ENCODE measurements at places on chromosomes 3 and 15.

- DNase-seq: no peak
These were observed 432.0 kb upstream of the TBL1XR1 start for GRCh38 chr3:177629276-177629675.

GRCh38 chr3:123739754-123740153, 144.4 kb downstream of the MYLK start:
- no peak for DNase-seq

DNA sequence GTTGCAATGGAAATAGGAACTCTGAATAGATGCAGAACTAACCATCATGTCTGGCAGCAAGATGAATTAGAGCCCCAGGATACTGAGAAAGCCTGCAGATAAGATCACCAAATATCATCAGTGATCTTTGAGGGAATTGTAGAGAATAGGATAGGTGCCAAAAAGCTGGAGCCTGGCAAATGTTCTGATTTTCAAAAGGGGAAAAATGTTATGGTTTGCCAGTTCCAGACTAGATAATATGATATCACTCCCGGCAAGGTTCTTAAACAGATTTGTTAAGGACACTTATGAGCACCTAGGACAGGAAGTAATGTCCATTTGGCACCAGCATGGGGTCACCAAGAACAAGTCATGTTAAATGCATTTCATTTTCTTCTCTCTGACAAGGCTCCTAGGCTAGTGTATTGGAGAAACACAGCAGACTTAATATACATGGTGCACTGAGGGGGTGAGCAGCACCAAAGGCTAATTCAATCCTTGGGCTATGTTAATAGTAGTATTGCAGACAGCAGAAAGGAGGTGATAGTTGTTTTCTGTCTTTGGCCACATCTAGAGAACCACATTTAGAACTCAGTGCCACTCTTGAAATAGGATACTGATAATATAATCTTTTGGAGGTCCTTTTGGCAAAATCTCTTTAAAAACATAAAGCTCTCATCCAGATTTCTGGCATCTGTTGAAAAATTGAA, 4.8 kb downstream of the SRGAP3 start:
- no peak for DNase-seq

GRCh38 chr3:13846716-13847570, 32.9 kb downstream of the WNT7A start:
- no peak for DNase-seq

Measured in H4 (cell line).